ENCODE measurements at places on chromosomes 7 and 10.

DNA sequence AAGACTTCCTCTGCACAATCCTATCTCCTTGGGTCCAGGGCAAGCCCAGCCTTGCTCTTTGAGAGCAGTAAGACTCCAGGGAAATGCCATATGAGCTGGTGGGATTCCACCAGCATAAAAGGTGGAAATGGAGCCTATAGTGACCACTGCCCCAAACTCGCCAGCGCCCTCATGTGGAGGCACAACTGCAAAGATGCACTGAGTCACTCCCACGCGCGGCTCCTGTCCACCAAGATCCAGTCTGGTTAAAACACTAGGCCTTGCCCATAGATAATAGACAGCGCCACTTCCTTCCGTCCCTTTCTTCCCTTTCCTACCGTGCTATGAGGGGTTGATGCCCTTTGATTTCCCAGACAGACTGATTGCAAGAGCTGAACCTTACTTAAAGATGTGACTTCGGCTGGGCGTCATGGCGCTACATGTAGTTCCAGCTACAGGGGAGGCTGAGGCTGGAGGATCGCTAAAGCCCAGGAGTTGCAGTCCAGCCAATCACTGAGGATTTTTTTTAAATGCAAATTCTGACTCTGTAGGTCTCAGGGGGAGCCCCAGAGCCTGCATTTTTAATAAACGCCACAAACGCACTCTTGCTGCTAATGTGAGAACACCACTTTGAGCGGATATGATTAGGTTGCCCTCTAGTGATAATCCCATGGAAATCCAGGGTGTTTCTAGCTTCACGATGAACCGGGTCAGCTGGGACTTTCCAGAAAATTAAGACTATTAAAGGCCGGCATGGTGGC, 136.5 kb downstream of the EPC1 start:
- peak; percentile 27 for DNase-seq

DNA sequence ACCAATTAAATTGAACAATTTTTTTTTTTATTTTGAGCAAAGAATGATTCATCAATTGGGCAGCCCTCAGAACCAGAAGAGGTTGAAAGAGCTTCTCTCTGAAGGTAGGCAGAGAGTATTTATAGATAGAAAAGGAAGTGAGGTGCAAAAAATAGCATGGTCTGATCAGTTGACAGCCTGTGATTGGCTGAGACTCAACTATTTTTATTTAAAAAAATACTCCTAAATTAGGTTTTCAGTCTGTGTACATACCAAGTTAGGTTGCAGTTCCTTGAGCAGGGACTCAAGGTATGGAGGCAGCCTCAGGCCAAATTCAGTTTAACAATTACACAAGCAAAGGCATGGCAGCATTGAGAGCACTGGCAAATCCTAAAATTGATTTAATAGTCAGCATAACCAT, 1074.7 kb downstream of the SORCS1 start:
- DNase-seq: no peak

DNA sequence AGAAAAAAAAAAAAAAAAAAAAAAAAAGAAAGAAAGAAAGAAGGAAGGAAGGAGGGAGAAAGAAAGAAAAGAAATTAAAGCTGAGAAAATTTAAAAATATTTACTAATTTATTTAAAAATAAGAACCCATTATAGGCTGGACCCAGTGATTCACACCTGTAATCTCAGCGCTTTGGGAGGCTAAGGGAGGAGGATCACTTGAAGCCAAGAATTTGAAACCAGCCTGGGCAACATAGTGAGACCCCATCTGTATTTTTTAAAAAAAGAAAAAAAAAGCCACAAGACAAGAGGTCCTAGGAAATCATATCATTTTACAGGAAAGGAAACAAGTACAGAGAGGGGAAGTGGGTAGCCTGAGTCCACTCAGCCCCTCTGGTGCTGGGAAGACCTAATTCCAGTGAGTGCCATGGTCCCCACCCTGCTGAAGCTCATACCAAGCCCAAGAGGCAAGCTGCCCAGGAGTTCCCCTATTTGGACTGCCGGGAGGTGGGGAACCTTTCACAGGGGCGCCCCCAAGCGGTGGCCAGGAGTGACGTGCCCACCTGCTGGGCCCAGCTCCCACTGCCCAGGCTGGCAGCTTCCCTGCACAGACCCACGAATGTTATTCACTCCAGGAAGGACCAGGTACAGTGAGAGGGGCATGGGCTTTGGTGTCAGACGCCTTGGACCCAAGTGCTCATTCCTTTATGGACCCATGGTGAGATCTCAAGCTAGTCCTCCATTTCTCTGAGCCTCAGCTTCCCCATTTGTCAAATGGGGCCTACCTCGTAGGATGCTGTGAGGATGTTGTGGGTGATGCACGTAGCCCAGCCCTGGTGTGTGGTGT, 133.6 kb downstream of the ZMIZ1 start:
- peak; percentile 64 for DNase-seq

- no peak for DNase-seq
Observed at GRCh38 chr7:155753446-155753965, 58.8 kb downstream of the SHH start.

- no peak for DNase-seq
Observed at GRCh38 chr10:26790221-26790995, 70.3 kb downstream of the ABI1 start.

GRCh38 chr7:25009257-25009656, 29.3 kb upstream of the OSBPL3 start:
- DNase-seq: no peak

DNA sequence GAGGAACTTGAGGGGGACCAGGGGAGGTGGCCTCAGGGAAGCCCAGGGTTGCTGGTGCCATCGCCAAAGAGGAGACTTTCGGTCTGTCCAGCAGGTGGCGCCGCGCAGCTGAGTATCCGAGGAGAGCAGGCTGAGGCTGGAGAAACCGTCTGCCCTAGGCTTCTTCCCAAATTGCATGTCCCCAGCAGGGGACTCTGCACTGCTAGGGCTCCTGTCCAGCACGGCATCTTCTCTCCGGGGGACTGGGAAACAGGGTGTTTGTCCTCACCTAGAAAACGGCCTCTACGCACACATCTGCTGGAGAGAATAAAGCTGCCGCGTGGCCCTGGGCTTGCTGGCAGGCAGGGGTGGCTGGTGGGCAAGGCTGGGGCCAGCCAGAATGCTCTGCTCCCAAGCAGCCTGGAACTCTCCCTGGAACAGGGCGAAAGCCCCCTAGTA, 161.9 kb downstream of the SH2D4B start:
- peak; percentile 85 for DNase-seq

- DNase-seq: no peak
Observed at GRCh38 chr7:70574970-70575799, 556.8 kb upstream of the GALNT17 start.

DNA sequence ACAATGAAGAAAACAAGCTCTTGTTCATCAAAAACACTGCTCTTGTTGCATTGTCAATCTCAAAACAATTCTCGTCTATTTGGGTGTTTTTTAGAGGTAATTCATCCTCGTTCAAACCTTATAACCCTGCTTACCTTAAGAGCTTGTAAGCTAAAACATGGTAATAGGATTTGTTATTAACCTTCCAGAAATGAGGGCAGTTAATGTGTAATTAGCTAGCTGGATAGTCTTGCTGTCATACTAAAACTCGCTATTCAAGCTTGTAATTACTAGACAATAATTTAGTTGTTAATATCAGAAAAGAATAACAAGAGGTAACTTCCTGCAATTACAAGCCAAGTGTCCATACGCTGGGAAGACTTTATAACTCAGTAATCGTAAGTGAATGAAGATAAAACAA, 101.6 kb downstream of the UBE2H start:
- no peak for DNase-seq

DNA sequence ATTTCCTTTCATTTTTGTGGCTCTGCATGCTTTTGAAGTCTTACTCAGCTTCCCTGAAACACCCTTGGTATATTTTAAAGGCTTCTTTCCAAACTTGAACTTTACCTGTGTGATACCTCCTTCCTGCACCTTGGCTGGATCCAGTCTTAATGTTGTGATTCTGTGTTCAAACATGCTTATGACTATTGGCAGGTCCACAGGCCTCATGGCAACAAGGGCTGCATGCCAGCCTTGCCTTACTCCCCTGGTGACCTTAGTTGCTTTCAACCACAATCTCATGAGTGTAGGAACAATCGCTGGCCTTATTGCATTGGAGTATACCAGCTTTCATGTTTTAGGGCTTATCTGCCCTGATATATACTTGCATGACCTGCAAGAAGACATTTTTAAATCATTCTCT, 238.7 kb downstream of the KIF20B start:
- no peak for DNase-seq

- DNase-seq: no peak
Observed at GRCh38 chr10:45034301-45034700, 33.6 kb downstream of the ZNF22 start.

DNA sequence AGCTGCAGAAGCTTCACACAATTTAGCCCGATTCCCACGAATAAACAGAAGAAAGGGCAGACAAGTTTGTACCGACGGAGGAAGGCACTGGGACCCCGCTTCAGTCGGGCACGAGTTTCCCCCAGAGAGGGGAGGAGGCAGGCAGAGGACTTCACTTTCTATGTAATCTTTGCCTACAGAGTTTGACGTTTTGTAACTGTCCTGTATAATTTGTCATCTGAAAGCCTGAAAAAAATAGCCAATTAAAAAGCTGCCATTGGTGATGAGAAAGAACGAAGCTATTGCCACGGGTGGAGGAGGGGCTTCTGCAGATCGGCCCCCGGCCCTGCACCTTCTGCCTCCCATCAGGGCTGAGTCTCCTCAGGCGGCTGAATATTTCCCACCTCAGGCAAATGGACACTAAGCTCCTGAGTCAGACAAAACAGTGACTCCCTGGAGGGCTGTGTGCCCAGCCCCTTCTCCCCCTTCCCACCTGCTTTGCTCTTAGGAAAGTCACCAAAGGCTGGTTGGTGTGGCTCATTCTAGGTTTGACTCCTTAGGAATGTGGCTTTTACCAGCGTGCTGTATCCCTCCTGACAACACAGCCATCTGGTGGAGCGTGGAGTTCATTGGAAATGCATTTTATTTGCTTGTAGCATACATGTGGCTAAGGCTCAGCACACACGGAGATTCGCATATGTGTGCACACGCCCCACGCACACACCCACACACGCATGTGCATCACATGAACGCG, 117.4 kb downstream of the VIPR2 start:
- no peak for DNase-seq

GRCh38 chr7:147519062-147519461, 1071.5 kb upstream of the C7orf33 start:
- no peak for DNase-seq

- no peak for DNase-seq
Observed at GRCh38 chr10:14693891-14694290, 80.8 kb downstream of the FAM107B start.

DNA sequence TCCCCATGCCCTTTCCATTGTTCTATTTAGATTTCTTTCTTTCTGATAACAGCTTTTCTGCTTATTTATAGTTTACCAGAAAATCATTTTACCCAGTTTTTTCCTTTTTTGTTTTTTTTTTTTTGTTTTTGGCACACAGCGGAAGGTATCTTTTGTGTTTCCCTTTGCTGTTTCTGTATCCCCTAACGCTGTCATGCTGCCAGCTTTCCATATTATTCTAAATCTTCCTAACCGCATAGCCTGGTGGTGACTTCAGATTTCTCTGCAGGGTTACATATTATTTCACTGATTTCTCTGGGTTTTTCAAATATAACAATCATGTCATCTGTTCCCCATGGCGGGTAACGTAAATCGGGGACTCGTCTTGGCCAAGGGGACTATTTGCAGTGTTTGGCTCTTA, 4.0 kb upstream of the SLC29A4 start:
- DNase-seq: no peak

GRCh38 chr7:90768301-90768700, 172.2 kb downstream of the CDK14 start:
- DNase-seq: no peak

DNA sequence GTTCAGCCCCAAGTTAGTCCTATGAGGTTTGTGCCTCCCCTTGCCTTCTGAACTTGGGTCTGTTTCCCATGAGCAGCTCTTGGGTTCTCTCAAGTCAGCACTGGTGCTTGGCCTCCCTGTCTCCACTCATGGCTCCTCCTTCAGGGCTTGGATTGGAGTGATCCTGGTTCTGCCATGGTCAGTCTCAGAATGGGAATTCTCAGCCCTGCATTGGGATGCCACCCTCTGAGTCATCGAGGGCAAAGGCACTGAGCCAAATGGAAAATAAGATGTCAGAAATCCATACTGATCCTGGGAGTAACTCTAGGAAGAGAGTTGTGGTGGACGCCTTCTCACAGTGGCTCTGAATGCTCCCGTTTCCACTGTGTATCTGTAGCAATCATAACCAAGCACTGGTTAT, 233.4 kb upstream of the HABP2 start:
- no peak for DNase-seq

GRCh38 chr7:29405891-29406290, 157.7 kb upstream of the PRR15 start:
- no peak for DNase-seq

DNA sequence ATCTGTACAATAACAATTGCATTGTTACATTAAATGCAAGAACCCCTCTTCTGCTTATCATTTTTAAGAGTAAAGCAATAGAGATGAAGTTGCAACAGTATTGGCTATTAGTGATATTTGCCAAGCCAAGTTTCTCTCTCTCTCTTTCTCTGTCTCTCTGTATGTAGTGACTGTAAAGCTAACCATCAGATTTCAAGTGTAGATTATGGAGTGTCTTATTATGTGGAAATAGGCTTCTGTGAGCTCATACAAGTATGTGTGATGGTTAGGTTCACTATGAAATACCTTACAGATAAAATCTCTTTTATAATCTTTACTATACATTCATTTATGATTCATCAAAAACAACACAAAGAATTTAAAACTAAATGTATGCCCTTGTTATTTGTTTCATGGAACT, 28.6 kb upstream of the NRP1 start:
- no peak for DNase-seq

DNA sequence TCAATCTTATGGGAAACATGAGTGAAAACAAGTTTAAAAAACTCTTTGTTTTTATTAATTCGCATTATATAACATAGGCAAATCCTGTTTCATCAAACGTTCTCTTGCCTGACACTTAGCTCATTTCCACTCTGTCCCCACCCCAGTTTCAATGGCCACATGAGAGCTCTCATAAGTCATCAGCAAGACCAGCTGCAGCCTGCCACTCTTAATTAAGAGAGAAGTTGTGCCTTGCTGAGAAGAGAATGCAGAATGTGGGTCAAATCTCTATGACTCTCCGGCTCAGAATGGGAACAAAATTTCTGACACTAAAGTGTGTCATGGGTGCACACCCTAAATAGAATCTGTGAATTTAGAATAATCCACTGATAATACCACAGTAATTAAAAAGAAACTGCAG, 39.6 kb downstream of the ASAH2 start:
- DNase-seq: no peak

- DNase-seq: no peak
Observed at GRCh38 chr7:605661-606450, 86.2 kb upstream of the PDGFA start.

- DNase-seq: no peak
Observed at GRCh38 chr10:115882021-115882420, 391.0 kb downstream of the GFRA1 start.

DNA sequence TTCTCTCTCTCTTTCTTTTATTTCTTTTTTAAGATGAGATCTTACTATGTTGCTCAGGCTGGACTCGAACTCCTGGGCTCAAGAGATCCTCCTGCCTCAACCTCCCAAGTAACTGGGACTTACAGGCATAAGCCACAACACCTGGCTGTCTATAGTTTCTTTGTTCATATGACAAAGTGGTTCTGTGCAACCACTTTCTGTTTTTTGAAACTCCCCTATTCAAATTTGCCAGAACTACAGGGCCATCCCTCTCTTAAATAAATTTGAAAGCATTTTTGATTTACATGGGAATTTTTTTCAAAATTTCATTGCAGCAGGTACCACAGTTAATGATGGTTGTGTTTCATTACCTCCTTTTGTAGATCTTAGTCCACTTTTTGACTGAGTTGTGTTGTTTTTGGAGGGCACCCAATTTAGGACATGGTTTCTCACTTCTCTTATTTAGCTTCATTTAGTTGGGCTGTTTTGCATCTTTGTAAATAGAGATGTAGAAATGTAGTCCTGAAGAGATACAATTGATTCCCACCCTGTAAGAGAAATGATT, 119.2 kb downstream of the LRRC4 start:
- no peak for DNase-seq

Data from stimulated activated CD4-positive, alpha-beta T cell treated with anti-CD3 and anti-CD28 coated beads, Interleukin-15, amount 100 ng/mL, for 24 hours (primary cell).